ENCODE measurements at places on chromosomes 3 and 15. TPM values are rescaled to one million over a fixed set of nuclear protein-coding genes. Genes with fewer than 3 reads are reported as not detected.

Gene GDPGP1
- polyA plus RNA-seq = 3.4 TPM

Gene SI
- polyA plus RNA-seq = not detected

Gene KCNMB2
- polyA plus RNA-seq = 9.0 TPM

Gene SH2D7
- polyA plus RNA-seq = 0.12 TPM

Gene RBPMS2
- polyA plus RNA-seq = 4.4 TPM

Gene TIGIT
- 0.25 TPM for polyA plus RNA-seq

Gene SOX14
- not detected for polyA plus RNA-seq
